ENCODE measurements at places on chromosomes 1 and 21.

GRCh38 chr21:44889625-44890337, 16.3 kb upstream of the PTTG1IP start:
- DNase-seq = no peak

- DNase-seq = no peak
Observed at GRCh38 chr1:43947061-43947873, 517 bp downstream of the IPO13 start.

DNA sequence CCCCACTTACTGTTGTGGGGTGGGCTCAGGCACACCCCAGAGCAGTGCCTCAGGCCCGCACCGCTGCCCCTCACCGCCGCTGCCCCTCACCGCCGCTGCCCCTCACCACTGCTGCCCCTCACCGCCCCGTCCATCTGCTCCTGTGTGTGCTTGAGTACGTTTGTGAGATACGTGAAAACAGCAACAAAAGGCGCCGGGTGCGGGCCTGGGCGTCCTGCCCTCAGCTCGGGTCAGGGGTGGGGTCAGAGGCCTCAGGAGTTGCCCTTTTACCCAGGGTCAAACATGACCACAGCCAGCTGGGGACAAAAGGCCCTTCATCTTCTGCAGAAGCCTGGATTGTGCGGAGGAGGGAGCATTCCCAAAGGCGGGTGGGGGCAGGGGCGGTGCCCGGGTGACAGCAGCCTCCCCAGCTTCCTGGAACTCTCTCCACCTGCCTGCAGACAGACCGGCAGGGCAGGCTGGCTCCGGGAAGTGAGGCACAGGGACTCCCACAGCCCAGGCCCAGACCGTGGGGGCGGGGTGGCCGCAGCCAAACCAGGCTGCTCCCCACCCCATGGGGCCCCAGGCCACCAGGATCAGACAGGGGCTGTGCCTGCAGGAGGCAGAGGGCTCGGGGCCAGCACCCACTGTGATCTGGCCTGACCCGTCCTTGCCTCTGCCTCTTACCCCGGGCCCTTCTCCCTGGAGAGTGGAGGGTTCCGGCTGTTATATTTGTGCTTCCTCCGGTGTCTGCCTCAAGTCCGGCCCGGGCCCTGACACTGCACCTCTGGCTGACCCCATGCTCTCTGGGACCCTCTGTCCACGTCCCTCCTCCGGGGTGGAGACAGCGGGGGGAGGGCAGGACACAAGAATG, 2.3 kb upstream of the VWA1 start:
- DNase-seq = no peak

GRCh38 chr1:220032911-220033310, 13.4 kb downstream of the EPRS1 start:
- DNase-seq = no peak

DNA sequence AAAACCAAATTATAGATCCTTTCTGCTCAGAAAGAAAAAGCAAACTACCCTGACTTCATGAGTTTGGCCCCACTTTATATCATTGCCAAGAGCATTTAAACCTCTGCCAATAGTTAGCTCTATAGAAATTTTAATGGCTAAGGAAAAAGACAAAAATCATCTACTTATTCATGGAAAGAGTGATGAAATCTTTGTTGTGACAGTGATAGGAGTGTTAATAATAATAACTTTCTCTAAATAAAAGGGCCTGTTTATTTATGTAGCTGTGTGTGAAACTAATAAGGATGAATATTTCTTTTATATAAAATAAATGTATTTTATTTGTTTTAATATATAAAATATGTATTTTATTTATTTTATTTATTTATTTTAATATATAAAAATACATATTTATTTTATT, 6.4 kb downstream of the CHODL start:
- no peak for DNase-seq

DNA sequence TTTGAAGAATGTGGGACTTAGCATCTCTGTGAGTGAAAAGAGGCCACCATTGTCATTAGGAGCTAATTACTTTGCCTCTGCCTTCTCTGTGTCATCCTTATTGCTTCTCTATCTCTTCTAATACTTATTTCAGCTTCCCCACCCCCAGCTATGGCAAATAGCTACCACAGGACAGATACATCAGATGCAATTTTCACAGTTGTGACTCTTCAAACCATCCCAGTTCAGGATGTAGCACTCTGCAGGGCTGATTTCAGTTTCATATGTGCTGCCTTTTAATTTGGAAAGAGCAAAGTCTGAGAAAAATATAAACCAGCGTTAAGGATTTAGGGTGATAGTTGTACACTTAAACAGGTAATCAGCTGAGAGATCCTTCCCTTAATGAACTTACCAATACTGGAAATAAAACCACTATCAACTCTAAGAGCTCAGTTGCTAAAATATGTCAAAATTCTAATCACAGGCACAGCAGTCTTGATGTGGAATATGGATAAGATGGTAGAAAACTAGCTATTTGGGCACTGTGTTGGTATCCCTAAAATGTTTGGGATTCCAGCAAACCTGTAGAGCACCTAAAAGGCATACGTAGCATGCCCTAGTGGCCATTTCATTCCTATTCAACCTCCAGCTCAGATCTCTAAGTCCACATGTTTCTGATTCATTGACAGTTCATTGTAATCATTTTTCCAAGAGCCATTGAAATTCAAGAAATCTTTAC, 148.4 kb downstream of the SYT2 start:
- no peak for DNase-seq

DNA sequence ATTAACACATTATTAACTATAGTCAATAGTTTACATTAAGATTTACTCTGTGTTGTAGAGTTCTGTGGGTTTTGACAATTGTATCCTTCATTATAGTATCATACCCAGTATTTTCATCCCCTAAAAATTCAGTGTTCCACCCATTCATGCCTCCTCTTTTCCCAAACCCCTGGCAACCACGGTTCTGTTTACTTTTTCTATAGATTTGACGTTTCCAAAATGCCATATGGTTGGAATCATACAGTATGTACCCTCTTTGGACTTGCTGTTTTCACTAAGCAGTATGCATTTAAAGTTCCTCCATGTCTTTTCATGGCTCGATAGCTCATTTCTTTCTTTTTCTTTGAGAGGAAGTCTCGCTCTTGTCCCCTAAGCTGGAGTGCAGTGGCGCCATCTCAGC, 109.5 kb downstream of the LAMC2 start:
- no peak for DNase-seq

DNA sequence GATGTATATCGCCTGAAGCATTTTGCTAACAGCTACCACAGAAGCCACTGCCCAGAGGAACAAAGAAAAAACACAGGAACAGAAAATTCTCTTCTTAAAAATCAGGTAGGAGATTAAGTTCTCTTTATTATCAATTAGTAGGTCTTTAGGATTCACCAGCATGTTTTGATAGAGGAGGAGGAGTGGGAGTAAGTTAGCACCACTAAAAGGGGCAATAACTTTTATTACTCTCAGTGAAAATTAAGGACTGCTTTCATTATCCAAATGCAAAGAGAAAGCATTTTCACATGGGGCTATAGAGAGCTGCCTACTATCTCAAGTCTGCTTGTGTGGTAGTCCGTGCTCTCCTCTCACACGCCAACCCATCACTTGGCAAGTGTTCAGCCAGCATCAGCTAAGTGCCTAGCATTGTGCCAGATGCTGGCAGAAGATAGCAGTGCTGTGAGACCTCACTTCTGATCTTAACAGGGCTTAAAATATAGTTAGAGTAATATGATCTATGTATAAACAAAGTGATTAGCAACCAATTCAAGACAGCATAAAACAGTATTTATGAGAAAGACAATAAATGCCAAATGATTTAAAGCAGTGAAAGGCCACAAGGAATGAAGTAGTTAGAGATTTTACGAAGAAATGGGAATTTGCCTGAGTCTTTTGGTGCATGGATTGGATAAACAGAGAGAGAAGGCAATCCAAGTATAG, 39.8 kb downstream of the ASTN1 start:
- DNase-seq = no peak

GRCh38 chr1:53047737-53048736, 14.0 kb upstream of the PODN start:
- DNase-seq = no peak

DNA sequence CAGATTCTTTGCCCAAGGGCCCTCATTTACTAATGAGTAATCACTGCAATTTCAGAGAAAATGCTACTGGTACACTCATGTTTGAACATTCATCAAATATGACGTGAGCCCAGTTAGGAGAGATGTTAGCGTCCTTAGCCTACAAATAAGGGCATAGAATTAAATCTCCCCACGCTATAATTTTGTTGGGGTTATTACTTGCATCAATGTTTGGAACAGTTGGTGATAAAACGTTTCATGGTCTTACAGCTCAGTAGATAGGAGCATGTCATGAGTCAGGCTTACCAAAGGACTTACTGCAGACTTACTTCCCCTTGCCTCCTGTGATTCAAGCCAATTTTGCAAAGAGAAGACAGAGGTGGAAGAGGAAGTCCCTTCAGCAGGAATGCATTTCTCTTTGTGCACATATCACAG, 304.0 kb downstream of the KIF26B start:
- no peak for DNase-seq

GRCh38 chr1:147825586-147825985, 65.2 kb upstream of the GJA5 start:
- DNase-seq = no peak

GRCh38 chr21:42466700-42467099, 29.3 kb downstream of the RSPH1 start:
- DNase-seq = no peak

- peak; percentile 24 for DNase-seq
Observed at GRCh38 chr1:40315795-40316594, 1.1 kb downstream of the COL9A2 start.

GRCh38 chr1:226371866-226372490, 35.9 kb downstream of the PARP1 start:
- no peak for DNase-seq

GRCh38 chr1:204836856-204837255, 33.8 kb upstream of the NFASC start:
- no peak for DNase-seq

DNA sequence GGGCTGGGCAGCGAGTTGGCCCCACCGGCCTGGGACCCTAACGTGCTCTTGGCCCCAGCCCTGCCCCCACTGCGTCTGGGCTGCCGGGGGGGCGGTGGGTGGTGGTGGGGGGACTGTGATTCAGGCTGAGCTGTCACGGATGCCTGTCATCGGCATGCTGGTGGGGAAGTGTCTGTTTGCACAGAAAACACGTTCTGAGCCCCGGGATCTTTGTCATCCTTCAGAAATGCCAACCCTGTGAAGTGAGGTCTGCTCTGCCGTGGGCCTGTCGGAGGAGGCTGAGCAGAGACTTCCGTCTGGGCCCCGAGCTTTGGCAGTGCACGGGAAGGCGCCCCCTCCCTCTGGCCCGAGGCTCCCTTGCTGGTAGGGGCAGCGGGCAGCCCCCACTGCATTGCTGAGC, 24.3 kb upstream of the PLCH2 start:
- no peak for DNase-seq

- DNase-seq = no peak
Observed at GRCh38 chr1:244318512-244318911, 133.2 kb downstream of the ADSS2 start.

- DNase-seq = no peak
Observed at GRCh38 chr1:87182611-87183010, 146.1 kb upstream of the LMO4 start.

DNA sequence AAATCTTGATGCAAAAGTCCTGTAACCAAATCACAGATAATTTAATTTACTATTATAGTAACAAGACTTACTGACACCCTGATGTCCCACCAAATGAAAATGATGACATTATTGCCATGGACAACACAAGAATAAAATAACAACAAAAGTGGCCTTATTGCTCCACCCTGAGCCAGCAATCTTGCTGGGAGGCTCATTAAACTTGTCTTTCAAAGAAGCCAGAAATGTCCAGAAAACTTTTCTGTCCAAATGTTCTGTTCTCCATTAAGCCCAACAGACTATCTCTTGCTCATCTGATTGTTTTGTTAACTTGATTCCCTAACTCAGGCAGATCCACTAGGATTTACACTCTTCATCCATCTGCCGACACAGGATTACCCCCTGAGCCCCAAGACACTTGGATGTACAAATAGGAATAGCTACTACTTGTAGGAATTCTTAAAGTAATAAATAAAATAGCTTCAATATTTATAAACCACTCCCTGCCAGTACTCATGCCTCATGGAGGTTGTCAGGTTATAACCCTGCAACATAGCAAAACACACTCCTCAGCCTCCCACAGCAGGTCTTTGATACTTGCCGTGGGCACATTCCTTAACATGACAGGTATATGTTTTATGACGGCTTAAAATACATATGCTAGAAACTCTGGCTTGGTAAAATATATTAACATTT, 84.9 kb downstream of the PTPN14 start:
- no peak for DNase-seq

- peak; percentile 17 for DNase-seq
Observed at GRCh38 chr1:20361805-20362381, 71.2 kb downstream of the VWA5B1 start.

- DNase-seq = no peak
Observed at GRCh38 chr21:40623528-40623927, 223.4 kb downstream of the DSCAM start.

DNA sequence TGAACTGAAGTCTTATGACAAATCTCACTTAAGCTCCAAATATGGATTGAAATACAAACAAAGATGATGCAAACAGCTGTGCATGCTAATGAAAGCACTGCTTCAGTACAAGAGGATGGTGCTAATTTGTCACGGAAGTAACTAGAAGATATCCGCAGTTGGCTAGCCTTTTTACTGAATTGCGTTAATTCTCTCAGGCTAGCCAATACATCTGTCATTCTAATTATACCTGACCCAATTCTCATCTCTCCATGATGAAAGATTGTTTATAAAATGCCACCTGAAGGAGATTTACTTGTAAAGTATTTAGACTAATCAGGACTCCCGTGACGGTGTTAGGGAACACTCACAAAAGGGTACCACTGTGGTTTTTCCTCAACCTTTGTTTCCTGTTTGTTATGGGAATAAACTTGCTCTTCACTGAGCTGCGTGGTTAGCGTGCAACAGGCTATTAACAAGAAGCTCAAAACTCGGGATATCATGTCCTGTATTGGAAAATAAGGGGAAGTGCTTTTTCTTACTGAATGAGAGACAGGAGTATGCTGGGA, 162.5 kb downstream of the APP start:
- DNase-seq = no peak

DNA sequence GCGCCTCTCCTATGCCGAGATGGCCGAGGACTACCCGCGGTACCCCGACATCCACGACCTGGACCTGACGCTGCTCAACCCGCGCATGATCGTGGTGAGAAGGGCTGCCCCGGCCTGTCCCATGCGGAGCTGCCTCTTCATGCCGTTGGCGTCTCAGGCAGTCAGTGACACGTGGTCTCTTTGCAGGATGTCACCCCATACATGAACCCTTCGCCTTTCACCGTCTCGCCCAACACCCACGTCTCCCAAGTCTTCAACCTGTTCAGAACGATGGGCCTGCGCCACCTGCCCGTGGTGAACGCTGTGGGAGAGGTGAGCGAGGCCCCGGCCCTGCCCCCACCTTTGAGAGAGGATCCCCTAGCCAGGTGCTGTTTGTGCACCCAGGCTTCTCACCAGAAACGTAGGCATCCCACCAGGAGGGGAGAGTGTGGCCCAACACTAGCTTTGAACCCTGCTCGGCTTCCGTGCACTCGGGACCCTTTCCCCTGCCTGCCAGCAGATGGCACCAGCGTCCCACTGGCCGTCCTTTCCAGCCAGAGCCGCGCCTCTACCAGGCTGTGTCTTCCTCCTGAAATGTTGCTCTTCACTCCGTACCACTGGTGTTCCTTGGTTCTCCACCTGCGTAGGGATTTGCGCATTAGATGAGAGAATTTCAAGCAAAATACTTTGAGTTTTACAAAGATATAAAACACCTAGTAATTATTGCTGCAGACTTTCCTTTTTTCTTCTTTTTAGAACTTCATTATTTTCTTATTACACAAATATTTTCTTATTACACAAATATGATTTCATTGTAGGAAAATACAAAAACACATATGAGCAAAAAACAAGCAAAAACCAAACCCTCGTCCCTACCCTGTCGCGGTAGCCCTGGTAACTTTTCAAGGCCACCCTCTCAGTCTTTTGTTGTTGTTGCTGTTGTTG, 9.0 kb downstream of the NPPA start:
- DNase-seq = peak; percentile 75
